ENCODE measurements at places on chromosomes 16 and 17.

GRCh38 chr17:48181653-48182052 lies 74.1 kb downstream of the SNX11 start:
- DNase-seq: peak; percentile 55

- DNase-seq: no peak
Measured at GRCh38 chr17:63448655-63449054, 2.5 kb upstream of the CYB561 start.

DNA sequence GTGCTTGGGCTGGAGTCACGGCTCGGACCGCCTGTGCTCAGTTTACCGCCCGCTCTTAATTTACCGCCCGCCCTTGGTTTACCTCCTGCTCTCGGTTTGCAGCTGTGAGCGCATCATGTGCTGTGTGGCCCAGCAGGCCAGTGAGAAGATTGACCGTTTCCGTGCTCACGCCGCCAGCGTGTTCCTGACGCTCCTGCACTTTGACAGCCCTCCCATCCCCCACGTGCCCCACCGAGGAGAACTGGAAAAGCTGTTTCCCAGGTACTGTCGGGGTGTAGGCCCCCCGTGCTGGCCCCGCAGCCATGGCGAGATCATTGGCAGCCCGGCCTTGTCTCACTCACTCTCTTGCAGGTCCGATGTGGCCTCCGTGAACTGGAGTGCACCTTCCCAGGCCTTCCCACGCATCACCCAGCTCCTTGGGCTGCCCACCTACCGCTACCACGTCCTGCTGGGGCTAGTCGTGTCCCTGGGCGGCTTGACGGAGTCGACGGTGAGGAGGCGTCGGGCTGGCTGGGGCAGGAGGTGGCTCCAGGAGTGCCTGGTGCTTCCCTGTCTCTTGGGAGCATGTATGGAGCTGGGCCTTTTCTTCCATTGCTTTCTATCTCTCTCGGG lies 89.3 kb upstream of the ZNF750 start:
- no peak for DNase-seq

DNA sequence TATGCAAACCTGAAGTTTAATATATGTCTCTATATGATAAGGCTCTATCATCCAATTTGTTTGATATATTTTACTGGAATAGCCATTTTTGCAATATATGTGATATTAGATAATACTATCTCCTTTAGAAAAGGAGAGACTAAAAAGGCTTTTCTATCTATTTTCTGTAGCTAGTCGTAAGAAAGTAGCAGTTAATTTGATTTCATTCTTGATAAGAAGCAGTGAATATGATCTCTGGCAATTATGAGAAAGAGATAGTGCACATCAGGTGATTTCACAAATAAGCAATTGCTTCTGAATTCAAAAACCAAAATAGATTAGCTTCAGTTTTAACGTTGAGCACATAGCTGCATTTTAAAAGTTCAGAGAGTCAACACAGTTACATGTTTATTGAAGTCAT lies 1318.4 kb downstream of the CDH8 start:
- DNase-seq: no peak

DNA sequence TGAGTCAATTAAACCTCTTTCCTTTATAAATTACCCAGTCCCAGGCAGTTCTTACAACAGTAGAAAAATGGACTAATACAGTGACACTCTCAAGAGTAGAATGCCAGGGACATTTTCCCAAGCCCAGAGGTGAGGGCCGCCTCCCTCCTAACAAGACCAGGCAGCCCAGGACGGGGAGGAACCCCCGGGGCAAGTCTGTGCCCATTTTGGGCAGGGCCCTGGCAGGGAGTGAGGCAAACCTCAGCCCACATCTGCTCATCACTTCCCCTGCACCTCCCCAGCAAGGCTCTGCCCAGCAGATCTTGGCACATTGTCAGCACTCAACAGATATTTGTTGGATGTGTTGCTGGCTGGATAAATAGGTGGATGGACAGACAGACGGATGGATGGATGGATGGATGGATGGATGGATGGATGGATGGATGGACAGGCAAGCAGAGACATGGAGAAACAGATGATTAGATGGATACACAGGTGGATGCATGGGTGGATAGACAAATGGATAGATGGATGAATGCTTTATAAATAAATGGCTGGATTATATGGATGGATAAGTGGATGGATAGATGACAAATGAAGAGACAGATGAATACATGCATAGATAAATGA lies 271.3 kb downstream of the PARN start:
- no peak for DNase-seq

- DNase-seq: no peak
Measured at GRCh38 chr17:33966410-33967059, 288.6 kb upstream of the CCL2 start.

DNA sequence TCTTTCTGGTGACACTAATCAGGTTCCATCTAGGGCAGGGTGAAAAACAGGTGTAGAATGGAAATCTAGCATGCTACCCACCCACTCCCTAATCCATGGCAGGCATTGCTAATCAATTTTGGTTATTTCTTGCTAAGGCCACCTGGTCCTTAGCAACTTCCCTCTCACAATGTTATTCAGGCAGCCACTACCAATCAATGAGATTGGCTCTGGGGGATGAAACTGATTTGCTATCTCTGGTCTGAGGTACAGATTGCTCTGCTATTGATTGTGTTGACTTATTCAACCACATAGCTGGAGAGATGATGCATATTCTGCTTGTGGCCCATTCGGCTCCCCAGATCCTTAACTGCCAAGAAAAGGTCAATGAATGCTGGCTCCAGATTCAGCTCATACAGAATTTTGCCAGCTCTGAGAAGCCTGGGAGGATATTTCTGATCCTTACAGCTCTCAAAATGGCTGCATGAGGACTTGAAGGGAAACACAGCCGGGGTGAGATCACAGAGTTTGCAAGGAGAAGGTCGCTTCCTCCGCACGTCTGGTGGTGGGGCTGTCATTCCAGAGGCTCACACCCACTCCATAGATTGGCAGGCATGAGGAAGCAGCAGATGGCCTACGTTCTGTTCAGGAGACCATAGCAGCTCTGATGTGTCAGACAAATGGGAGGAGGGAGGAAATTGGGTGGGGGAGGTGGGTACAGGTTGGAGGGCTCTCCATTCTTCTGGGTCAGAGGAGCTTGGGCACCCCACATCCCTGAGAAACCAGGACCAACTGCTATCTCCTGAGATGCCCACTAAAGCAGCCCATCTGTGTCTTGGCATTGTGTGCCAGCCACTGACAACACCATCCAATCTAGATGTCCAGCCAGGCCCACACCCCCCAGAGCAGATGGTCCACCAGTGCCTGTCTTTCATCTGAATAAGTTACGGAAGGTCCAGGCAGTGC lies 22.3 kb downstream of the SEZ6 start:
- DNase-seq: no peak

DNA sequence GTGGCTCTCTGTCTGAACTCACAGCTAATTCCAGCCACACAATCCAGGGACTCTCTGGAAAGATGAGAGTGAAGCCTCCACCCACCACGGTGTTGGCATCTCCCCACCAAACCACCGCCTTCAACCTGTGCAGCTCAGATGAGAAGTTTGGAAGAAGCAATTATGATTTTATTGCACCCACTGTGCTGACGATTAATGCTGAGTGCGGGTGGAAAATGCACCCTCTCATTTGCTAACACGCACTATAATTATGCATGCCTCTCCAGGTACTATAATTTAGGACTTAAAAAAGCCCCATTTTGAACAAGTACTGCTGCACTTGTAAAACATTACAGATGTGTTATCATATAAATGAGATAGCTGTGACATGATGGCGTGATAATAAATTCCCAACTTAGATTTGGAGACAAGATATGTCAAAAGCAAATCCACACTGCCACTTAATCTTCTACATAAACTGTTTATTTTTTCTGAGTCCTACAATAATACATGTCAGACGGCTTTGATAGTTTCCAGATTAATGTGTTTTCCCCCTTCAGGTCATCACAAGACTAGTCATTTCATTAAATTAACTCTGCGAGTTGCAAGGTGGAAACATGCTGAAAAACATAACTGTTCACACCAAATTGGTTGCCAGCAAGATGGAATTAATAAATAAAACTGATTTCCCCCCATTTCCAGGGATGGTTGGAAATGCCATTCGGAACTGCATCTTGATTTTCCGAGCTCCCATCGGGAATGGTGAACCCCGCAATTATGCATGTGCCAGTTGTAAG lies 466.5 kb upstream of the MAF start:
- no peak for DNase-seq

GRCh38 chr16:11045441-11045840 lies 101.1 kb downstream of the CLEC16A start:
- DNase-seq: no peak

GRCh38 chr17:40956401-40957254 lies 10.1 kb downstream of the KRT39 start:
- DNase-seq: no peak

GRCh38 chr16:81765111-81765919 lies 13.8 kb upstream of the PLCG2 start:
- DNase-seq: no peak

GRCh38 chr17:31357839-31358394 lies 33.6 kb upstream of the RAB11FIP4 start:
- DNase-seq: peak; percentile 59

DNA sequence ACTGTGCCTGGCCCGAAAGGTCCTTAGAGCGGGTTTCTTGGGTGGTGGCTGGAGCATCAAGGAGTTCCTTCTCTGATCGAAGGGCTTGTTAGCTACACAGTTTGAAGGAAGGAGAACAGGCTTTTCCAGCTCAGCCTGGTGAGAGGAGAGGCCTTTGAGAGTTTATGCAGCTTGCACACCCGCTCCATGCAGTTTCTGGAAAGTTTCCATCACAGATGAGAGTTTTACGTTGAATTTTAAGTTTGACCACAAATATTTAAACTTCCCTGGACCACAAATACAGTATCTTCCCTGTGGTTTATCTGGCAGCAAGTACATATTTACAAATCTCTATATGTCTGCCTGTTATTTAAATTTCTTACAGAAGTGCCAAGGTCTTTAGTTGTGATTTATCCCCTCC lies 56.8 kb downstream of the HIC1 start:
- peak; percentile 51 for DNase-seq

- DNase-seq: no peak
Measured at GRCh38 chr16:64654178-64654577, 467.7 kb downstream of the CDH11 start.

DNA sequence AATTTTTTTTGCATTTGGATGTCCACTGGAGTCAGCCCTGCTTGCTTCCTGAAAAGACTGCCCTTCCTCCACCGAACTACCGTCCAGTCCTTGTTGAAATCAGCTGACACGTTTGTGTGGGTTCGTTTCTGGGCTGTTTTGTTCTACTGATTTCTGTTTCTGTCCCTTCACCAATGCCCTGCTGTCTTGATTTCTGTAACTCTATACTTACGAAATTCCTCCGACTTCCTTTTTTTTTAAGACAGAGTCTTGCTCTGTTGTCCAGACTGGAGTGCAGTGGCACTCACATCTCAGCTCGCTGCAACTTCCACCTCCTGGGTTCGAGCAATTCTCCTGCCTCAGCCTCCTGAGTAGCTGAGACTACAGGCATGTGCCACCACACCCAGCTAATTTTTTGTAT lies 8.4 kb upstream of the GAA start:
- DNase-seq: no peak

DNA sequence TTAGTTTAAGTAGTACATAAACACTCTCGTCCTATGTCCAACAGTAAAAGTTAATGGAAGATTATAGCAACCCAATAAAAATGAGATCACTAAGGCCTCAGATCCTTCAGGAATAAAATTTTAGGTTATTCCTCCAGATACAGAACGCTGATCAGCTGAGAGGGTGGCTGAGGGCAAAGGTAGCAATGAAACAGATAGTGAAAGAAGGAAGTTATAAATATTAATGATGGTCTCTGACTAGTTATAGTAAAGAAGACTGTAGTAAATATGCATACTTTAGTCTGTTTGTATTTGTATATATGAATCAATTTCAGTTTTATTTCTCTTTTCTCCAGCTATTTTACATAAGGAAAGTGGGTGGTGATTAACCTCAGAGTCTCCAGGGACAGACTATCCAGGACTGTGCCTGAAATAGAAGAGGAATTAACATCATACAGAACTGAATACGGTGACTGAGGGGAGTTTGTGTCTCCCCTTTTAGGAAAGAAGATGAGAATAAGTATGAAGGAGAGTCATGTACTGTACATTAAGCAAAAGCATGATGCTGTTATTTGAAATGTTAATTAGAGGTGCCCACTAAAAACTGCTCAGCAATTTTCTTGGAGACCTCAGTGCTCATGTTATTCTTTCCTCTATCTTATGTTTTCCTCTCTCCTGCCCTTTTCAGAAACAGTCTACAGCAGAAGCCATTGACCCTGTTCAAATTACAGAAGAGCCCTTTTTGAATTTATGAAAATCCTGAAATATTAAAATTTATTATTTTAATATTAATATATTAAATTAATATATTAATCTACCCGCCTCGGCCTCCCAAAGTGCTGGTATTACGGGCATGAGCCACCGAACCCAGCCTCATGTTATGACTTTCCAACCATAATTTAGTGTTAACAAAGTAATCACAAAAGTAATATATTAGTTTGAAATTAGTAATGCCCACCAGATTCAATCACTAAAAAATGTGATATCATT lies 36.5 kb upstream of the DHRS7B start:
- no peak for DNase-seq

DNA sequence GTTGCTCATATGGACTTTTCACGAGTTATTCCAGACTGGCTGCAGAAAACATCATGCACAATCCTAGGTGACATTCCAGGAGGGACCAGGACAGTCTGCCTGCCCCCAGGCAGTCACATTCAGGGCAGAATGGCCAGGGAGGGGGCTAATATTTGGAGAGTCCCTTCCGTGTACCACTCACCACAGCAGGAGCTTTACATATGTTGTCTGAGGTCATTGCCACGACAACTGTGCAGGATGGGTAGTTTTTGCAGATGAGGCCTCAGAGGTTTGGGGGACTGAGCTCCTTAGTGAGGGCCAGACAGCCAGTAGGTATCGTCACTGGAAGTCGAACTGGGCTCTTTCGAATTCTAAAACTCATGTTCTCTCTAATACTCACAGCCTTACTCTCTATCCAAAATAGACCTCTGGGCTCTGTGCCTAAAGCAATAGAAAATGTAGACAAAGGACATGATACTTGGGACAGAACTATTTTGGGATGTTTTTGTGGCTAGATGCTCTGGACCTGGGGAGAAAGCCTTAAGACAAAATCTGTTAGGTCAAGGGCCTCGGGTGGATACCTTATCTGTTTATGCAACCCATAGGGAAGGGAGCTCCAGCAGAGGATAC lies 338.5 kb downstream of the MAF start:
- DNase-seq: no peak

- DNase-seq: no peak
Measured at GRCh38 chr16:65619606-65620005, 497.7 kb upstream of the CDH11 start.

- no peak for DNase-seq
Measured at GRCh38 chr16:84284154-84284722, 10.4 kb upstream of the WFDC1 start.

GRCh38 chr16:10622036-10622921 lies 41.9 kb upstream of the EMP2 start:
- DNase-seq: peak; percentile 51

- no peak for DNase-seq
Measured at GRCh38 chr16:35565626-35566025, 2106.2 kb downstream of the TP53TG3F start.

- DNase-seq: no peak
Measured at GRCh38 chr16:86651823-86652222, 73.5 kb downstream of the FOXL1 start.

GRCh38 chr16:88446736-88447135 lies 6.3 kb upstream of the ZFPM1 start:
- no peak for DNase-seq

Data from T47D (cell line).